MM.1S (cell line): ENCODE measurements at places on chromosomes 2 and 18.
A peak's percentile ranks its signal among the peaks of the same experiment; 100 is the strongest.

DNA sequence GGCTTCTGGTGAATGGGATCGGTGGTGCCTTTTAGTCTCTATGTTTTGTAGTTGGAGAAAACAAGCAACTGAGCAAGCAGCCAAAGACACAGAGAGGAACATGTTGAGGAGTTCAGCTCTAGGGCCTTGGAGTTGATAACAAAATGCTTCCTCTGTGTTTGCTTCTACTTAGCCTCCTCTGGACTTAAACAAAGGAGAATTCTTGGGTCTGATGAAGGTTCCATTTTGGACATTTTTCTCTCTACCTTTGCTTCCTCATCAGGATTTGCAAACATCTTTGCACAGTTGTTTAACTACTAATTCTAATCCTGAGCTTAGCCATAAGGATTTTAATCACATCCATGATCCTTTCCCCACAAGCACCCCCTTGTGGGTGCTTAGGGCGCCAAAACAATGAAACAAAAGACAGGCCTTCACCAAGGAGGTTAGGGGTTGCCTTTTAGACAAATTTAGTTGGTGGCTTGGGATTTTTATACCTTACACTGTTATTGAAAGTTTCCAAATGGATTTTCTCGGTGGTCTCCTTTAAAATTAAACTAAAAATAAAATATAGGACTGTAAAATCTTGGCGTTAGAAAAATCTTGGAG is 148.5 kb upstream of the SATB2 start:
- no peak for DNase-seq

DNA sequence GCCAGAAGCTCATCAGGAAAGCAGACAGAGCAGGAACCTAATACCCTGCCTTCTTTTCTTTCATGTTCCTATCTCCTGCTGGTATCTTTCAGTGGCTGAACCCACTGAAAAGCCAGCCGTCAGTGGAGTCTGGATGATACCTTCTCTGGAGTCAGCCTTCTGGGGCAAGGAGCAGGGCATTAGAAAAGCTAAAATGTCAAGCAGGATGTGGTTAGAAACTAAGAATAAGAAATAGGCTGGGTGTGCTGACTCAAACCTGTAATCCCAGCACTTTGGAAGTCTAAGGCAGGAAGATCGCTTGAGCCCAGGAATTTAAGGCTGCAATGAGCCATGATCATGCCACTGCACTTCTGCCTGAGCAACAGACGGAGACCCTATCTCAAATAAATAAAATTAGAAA is 642.0 kb upstream of the FSHR start:
- no peak for DNase-seq

DNA sequence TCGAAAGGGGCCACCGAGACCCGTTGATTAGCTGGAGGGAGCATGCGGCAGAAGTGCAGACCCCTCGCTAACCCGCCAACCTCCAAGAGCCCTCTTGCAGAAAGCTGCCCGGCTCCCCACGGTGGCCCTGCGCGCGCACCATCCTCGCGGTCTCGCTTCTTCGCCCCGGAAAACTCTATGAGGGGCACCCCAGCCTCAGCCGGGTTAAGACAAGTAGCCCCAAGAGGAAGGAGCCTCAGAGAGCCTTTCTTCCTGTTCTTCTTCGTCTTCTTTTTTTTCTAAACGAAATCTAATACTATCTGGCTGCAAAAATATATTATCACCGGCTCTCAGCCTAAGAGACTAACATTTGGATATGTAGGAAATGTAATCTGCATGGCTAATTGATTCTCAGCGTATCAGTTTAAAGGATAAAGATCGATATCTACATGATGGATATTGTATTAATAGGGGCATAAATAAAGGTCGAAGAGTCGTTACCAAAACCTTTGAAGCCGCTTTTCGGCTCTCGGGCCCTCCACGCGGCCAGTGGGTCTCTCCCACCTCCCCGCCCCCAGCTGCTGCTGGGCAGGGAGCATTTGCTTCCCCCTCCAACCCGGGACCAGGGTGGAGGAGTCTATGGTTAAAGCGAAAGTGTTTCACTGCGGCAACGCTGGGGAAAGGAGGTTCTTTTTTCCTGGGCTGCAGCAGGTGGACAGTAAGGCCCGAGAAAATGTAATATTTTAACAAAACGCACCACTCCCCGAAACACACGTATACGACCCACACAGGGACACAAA is 6.1 kb upstream of the PAX3 start:
- DNase-seq, result peak; percentile 26

GRCh38 chr2:65300761-65301711 is 73.4 kb downstream of the ACTR2 start:
- DNase-seq, result peak; percentile 92

GRCh38 chr18:53115876-53116585 is 776.0 kb downstream of the DCC start:
- DNase-seq, result no peak

- no peak for DNase-seq
Observed at GRCh38 chr18:28185121-28185520, 8.2 kb upstream of the CDH2 start.

- peak; percentile 23 for DNase-seq
Observed at GRCh38 chr2:64751286-64752260, 97.9 kb upstream of the SERTAD2 start.

- DNase-seq, result no peak
Observed at GRCh38 chr2:68692511-68692910, 42.1 kb upstream of the ARHGAP25 start.

DNA sequence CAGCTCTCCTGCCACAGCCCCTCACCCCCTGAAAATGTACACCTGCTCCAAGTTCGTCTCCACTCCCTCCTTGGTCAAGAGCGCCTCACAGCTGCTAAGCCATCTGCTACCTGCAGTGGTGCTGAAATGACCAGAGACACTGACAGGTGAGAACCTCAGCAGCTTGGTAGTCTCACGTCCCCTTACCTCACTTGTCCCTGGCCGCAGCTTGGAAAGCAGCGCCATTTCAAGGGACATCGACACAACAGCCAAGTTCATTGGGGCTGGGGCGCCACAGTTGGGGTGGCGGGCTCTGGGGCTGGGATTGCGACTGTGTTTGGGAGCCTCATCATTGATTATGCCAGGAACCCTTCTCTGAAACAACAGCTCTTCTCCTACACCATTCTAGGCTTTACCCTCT is 47.5 kb downstream of the ANKRD44 start:
- no peak for DNase-seq

DNA sequence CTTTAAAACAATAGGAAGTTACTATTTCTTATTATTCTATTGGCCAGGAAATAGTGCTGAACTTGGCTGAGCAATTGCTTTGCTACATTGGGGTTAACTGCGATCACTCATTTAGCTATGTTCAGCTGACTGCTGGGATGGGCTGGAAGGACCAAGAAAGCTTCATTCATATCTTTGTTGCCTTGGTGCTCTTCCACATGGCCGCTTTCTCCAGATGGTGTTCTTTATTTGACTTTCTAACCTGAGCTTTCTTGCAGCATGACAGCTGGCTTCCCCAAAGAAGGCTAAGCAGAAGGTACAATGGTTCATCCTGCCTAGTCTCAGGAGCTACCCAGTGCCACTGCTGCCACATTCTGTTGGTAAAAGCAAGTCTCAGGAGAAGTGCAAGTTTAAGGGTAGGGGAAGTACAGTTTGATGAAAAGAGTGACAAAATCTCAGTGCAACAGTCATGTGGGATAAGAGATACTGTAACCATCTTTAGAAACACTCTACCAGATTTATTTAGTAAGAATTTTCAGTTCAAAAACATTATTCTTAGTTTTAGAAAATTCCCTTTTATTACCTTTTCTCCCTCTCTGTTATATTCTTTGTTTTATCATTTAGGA is 180.6 kb upstream of the RBMS1 start:
- peak; percentile 20 for DNase-seq

DNA sequence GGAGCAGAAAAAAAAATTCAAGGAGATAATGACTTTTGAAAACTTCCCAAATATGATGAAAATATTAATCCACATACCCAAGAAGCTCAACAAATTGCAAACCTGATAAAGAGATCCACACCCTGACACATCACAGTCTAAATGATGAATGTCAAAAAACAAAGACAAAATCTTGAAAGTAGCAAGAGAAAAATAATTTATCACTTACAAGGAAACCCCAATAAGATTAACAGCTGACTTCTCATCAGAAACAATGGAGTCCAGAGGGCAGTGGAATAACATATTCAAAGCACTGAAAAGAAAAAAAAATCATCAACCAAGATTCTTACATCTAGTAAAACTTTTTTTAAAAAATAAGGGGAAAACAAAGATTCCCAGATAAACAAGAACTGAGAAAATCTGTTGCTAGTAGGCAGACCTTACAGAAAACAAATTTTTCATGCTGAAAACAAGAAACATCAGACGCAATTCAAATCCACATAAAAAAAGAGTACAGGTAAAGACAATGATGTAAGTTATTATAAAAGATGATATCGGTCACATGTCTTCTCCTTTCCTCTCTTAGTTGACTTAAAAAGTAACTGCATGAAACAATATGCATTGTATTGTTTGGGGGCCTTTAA is 21.3 kb downstream of the SLC66A2 start:
- no peak for DNase-seq

DNA sequence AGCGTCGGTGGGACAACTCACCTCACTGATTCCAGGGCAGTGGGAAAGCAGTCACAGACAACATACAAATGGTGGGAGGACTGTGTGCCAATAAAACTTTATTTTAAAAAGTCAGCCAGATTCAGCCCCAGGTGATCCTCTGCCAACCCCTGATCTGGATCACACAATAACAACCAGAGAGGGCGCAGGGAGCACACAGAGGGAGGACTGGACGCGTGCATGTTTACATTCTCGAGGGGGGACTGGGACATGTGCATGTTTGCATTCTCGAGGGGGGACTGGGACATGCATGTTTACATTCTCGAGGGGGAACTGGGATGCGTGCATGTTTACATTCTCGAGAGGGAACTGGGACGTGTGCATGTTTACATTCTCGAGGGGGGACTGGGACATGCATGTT is 209.5 kb downstream of the NDUFA10 start:
- no peak for DNase-seq

DNA sequence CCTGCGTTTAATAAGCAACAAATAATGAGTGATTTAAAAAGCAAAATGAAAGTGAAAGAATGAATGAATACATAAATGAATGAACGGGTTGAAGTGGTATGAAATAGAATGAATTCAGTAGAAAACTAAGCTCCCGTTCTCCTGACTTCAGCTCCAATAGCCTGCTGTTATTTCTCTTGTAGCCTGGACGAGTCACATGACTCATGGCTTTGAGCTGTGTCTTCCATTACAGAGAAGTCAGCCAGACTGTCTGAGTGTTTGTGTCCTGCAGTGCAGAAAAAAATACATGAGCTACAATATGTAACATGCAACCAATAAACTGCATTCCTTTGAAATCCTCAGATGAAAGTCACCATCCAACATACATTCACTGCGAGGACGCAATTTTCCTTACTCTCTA is 21.2 kb downstream of the SCG2 start:
- DNase-seq, result no peak

GRCh38 chr2:9781252-9781651 is 62.0 kb upstream of the TAF1B start:
- DNase-seq, result no peak

DNA sequence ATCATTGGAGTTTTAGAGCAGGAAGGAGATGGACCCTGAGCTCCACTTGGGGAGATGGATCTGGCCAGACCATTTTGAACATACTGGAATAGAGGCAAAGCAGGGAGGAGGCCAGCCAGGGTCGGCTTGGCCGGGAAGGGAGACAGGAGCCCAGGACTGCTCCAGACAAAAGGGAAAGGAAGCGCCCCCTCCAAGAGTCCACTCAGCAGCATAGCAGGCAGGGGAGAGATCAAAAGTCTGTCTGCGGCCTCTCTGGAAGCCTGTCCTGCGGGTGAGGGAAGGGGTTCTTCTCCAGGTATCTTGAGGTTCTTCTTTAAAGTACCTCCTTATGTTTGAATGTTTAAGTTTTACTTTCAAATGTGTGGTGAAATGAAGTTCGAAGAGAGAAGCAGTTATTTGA is 126.1 kb downstream of the GBX2 start:
- DNase-seq, result no peak

DNA sequence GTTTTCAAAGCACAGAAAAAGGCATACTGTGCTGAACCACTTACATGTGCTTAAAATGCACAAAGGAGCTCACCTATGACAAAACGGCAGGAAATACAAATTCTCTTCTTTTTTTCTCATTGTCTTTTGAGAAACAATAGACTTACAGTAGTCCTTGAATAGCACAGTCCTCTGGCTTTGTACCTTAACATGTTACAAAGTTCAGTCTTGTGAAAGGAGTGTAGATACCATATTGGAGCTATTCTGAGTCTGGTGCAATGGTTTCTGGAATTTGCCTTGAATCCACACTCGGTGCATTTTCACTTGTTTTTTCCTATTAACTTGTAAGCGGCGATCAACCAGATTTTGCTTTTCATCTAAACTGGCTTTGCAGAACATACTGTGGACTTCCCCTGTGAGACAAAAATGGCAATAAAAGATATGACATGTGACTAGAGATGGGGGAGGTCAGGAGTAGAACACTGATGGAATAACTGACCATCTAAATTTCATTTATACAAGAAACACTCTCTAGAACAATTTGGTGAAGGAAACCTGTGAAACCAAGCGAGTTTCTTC is 109.7 kb downstream of the METTL8 start:
- no peak for DNase-seq

- no peak for DNase-seq
Observed at GRCh38 chr2:232539298-232540231, at the start of gene CHRNG. CHRNG (plus strand) TSS chr2:232539692; CDS start chr2:232539748, 56 bp downstream.

GRCh38 chr2:199955007-199955338 is 318 bp downstream of the TYW5 start:
- DNase-seq, result no peak

DNA sequence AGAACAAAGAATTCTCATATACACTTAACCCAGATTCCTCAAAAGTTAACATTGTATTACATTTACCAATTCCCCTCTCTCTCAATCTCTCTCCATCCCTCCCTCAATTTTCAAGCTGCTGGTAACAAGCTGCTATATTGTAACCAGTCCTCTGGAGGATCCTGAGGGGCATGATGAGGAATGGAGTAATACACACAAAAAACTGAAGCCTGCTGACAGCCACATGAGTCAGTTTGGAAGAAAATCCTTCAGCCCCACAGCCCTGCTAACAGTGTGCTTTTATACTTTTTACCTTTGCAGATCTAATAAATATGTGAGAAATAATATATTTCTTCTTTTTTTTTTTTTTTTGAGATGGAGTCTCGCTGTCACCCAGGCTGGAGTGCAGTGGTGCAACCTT is 165.7 kb upstream of the RAB12 start:
- DNase-seq, result no peak

GRCh38 chr2:174744111-174744510 is 20.2 kb downstream of the CHRNA1 start:
- no peak for DNase-seq

DNA sequence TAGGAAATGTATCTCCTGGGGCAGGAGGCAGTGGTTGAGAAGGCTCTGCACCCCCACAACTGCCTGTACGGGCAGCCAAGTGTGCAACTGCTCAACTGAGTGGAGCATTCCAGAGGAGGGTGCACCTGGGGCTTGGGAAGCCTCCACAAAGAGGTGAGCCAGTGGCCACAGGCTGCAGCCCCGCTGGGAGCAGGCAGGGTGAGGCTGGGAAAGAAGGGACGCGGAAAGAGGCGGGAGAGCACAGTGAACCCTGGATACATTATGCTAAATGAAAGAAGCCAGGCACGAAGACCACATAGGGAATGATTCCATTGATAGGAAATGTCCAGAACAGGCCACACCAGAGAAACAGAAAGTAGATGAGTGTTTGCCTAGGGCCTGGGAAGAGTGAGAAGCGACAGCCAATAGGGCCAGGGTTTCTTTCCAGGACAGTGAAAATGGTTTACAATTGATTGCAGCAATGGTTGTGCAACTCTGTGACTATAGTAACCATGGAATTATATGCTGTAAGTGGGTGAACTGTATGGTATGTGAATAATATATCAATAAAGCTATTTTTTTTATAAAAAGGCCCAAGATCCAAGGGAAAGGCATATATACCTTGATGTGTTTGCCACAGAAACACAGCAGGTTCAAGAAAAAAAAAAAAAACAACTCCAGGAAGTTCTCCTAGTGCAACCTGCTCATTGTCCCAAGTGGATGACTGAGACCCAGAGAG is 82.4 kb downstream of the DDX1 start:
- no peak for DNase-seq
